Activated CD4-positive, alpha-beta T cell treated with anti-CD3 and anti-CD28 coated beads for 24 hours (primary cell): ENCODE measurements at places on chromosomes 1 and 21.

GRCh38 chr1:235015291-235015985, 113.2 kb downstream of the TOMM20 start:
- DNase-seq, result peak; percentile 37

GRCh38 chr1:86155807-86156565, 586 bp downstream of the COL24A1 start:
- DNase-seq, result no peak

GRCh38 chr21:17572431-17572830, 40.3 kb downstream of the BTG3 start:
- DNase-seq, result no peak

- DNase-seq, result no peak
These were observed 1.4 kb upstream of the SHISA4 start for GRCh38 chr1:201887116-201887866.

- no peak for DNase-seq
These were observed 36.5 kb upstream of the CD5L start for GRCh38 chr1:157878059-157878458.

GRCh38 chr1:155645034-155645598, 35.1 kb downstream of the MSTO1 start:
- no peak for DNase-seq

DNA sequence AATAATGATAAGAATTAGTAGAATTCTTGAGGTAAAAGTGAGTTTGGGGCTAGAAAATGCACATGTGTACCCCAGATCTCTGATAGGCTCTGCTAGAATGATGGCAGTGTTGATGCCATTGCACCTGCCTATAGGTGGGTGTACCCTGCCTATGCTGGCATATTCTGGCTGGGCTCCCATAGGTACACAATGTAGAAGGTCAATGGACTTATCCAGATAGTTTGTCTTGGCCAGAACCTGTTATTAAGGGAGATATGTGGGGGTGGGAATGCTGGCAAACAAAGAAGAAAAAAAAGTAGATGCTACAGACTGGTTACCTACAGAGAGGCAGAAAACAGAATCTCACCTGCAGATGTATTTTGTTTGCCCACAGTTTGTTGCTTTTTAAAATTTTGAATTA, 14.1 kb upstream of the KLHDC8A start:
- DNase-seq, result no peak

DNA sequence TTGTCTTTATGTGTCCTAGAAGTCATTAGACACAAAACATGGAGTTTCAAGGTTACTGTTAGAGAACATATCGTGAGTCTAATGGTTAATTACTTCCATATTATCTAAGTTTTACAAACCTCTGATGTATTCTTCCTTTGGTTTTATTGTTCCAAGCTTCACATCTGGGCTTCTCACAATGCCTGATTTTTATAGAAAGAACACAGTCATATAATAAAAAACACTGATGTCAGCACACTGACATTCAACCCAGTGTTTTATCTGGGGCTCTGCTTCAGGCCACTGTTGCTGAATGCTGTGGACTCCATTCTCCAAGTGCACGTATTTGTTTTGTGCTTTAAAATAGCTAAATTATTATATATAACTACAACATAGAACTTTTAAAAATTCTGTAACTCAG, 232.9 kb downstream of the SMYD3 start:
- no peak for DNase-seq

DNA sequence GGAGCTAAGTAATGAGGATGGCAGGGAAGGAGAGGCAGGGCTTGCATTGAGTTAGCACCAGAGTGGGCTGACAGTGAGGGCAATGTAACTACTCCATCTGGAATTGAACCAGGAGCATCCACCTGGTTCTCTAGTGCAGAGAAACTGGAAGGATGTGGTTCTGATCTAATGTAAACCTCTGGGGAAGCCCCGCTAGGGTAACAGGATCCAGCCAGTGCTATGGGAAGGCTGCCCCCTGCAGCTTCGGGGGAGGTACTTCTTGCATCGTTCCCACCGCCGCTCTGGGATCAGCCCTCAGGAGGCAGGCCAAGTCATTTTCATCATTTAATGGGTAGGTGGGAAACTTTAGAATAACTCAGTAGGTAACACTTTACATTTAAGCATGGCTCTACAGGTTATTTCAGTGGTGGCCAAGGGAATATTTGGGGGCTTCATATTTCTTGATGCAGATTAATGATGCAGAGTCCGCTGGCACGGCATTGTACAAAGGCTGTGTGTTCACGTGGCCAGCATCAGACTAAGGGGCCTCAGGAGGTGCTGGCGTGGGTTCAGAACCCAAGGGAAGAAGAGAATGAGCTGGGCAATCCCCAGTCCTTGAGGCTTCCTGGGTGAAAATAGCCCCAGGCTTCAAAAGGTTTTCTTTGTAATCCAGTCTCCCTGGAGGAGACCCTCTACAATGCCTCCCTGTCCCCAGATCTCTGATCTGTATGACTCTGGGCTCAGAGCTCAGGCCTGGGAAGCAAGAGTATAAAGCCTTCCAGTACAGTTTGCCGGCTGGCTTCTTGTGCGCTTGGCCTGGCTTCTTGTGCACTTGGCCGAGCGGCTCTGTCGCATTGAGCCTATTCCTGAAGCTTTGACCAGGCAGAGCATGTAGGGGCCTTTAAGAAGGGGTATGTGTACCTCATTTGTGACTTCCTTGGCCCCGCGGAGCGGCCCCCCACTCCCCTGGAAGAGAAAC, 26.4 kb upstream of the KAZN start:
- DNase-seq, result no peak

- no peak for DNase-seq
These were observed 62.4 kb downstream of the RERE start for GRCh38 chr1:8754993-8755392.

GRCh38 chr1:11364170-11364569, 91.2 kb downstream of the UBIAD1 start:
- DNase-seq, result no peak

DNA sequence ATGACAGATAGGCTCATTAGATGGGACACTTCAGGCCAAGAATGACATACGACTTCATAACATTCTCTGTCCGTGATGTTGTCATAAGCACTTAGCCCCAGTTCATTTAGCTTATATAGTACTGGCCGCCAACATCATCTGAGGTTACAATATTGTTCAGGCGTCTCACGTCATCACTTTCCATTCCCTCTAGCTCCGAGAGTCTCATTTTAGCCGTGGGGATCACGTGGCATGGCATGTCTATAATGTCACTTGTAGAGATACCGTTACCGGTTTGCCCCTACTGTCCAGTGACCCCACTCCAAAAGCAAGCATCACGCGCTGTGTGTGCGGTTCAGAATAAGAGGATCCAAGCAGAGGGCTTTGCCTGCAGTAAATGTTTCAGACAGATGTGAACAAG, 34.6 kb upstream of the HEATR1 start:
- DNase-seq, result no peak

DNA sequence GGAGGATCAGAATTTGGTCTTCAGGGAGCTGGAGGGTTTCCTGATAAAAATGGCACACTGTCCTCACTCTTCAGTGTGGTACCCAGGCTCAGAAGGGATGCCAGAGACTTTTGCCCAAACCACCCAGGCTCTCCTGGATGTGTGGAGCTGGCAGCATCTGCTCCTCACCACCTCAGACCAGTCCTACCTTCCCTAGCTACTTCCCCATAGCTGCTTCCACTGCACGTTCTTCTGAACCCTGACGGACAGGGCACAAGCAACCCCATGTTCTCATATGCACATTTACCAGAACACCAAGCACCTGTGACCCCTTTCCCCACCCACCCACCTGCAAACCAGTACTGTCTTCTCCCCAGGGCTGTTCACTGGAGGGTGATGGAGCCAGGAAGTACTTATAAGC, 4.7 kb downstream of the ADAR start:
- DNase-seq, result no peak

- DNase-seq, result no peak
These were observed 38.3 kb downstream of the OLIG1 start for GRCh38 chr21:33108228-33108627.

- DNase-seq, result no peak
These were observed 23.2 kb downstream of the MCOLN2 start for GRCh38 chr1:84973498-84974334.

DNA sequence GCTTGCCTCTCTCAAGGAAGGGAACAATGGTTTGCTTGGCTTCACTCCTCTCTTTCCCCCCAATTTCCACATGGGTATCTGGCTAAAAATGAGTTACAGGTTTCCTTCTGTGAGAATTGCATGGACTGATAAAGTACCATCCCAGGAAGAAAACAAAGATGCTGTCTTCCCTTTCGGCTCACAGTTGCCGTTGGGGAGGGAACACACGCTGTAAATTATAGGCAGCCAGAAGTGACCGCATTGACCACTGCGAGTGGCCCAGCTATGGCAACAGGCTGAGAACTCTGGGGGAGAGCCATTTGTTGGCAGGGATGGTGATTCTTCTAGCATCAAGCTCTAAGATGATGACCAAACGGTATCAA, 2.9 kb downstream of the RUNX1 start:
- DNase-seq, result no peak

DNA sequence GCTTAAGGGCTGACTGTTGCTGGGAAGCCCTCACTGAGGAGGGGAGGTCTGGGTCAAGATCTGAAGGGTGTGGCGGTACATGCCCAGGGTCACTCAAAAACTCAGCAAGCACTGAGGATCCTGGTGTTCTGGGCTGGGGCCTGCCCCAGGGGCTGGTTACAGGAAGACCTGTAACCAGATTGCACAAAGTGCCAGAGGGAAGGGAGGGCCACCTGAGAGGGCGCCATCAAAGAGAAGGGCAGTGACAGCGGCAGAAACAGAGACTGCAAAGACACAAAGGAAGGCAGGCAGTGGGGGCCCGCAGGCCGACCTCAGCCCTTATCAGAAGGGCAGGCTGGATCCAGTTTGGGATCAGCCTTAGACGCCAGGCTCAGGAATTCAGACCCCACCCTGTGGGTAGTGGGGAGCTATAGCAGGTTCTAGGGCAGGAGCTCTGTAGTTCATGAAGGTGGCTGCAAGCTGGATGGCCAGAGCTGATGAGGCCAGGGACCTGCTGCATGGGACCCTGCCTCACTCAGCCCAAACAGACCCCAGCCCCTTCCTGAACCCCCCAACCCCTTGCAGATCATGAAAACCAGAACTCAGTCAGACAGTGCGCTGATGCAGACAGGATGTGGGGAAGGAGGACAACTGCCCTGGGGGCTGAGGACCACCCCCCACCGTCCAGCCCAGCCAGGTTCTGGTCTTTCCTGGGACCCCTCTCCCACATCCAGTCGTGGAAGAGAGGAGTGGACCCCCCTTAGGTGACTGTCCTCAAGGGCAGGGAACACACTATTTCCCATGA, 3.9 kb downstream of the SH2D5 start:
- no peak for DNase-seq

DNA sequence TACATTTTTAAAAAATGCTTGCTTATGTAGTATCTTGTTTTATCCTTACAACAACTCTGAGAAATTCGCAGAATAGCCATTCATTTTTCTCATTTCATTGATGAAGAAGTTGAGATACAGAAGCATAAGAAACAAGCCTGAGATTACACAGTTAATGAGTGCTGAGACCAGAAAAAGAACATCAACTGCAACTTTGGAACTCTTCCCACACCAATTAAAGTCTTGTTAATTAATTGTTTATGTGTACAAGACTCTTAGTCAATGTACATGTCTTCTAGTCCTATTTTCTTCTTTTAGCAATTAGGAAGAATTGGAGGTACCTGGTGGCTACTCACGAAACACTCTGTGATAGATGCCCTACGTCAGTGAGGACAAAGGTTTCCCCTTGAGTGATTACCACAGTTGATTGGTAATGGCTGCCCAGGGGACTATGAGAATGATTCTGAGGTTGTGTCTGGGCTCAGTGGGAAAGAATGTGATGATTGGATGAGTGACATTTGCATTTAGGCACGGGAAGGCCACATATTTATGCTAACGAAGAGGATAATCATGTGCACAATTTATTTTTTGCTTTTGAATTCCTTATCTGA, 187.4 kb upstream of the KCNK2 start:
- no peak for DNase-seq

DNA sequence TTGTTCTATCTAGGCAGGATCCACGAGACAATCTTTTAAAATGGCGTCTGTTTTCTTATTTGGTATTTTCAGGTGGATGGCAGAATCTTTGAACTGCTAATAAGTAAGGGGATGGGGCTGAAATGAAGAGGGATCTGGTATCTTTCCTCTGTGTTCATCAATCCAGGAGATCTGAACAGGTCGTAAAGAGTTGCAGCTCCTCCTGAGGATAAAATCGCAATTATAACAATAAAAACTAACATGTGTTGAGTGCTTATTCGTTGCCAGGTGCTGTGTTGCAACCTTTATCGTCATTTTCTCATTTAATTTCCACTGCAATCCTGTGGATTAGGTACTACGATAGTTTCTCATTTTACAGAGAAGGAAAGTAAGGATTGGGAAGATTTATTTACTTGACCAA, 134.6 kb upstream of the DPYD start:
- no peak for DNase-seq
